ENCODE measurements at places on chromosomes 4 and X. TPM values are rescaled to one million over a fixed set of nuclear protein-coding genes. Genes with fewer than 3 reads are reported as not detected.

The ARHGAP24 gene
- total RNA-seq: 4.5 TPM

DNA sequence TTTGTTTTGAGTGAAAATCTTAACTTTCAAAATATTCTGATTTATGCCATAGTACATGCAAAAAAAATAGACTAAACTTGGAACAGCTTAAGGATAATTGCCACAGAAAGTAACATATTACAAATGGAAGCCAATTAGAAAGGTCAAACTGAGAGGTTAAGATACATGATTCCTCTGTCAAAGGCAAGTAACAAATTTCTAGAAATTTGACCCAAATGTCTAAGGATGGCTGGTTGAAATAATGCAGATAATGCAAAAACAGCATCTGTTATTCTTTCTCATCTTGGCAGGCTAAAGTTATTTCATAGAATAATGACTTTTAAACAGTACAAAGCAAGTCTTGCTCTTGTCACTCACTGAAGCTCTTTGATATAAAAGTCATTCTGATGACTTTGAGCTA, 10.5 kb downstream of the FGF5 start:
- DNase-seq: no peak

DNA sequence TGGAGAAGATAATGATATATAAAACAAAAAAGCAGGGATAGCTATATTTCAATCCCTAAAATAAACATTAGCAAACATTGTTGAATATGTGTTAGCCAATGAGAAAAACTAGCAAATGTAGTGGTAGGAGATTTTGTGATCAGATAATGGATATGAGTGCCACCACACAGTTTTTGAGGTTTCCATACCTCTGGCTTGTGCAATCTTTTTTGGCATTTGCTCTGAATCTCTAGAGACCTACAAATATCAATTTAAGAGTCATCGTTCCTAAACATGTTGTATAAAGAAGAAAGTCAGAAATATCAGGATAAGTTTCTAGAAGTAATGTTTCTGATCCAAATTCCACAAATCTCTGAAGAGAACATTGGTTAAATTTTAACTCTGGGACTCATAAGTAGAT, 308.7 kb downstream of the PDGFC start:
- DNase-seq: no peak

GRCh38 chr4:120010646-120011045, 56.0 kb downstream of the MAD2L1 start:
- no peak for DNase-seq

DNA sequence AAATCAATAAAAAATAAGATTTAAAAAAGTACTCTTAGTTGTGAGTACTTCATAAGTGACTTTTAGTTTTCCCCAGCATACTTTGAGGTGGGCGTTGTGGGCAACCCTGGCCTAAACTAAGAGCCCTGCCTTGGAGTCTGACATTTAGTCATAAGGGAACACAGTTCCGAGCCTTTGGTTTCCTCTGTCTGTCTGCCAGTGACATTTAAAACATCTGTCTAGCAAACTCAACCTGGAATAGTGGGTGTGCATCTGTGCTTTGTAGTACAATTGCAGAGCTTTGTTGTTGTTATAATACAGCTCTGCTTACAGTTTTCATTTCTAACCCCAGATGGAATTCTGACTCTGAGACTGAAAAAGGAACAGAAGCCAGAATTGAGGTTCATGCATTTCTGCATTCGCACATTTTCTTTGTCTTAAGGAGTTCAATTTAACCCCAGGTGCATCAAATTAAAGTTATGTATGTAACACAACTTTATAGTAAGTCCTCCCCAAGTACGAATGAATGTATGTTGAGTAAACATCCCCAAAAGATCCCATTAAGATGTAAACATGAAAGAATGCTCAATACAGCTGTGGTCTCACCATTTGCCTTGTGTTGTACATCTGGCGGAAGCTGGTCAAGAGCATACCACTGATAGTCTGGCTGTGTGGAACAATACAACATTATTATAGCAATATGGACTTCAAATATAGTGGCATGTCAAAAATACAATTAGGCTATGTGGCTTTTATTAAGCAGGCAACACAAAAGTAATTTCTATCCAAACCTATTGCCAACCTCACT, 25.9 kb downstream of the TNIP3 start:
- no peak for DNase-seq

DNA sequence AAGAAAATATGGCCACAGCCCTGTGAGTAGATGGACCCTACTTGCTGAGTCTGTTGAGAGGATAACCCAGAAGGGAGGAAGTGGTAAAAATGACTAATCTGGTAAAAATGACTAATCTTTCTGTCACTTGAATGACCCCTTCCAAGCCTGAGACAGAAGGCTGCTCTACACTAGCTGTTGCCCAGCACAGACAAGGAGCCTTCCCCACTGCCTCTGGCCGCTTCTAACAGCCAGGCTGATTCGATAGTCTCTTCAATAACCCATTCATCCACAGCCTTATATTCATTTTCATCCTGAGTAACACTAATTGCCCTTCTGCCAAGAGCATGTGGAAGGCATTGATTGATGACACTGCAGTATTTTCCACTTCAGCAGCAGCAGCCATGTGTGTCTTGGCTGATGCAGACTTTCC, 18.4 kb downstream of the MAGEB17 start:
- no peak for DNase-seq

DNA sequence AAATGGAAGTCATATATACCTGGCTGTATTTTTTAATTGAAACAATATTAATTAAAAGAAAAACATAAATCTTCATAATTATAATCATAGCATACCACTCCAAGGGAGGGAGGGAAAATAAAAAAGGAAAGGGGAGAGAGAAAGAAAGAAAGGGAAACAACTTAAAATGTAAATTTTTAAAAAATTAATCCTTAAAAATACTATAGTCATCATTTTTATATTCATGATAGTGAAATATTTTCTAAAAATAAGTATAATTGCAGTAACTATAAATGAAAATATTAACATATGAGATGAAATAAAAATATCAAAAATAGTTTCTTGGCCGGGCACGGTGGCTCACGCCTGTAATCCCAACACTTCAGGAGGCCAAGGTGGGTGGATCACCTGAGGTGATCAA, 59.2 kb downstream of the DDX60L start:
- DNase-seq: no peak

Measured in H7 (cell line).